ENCODE measurements at places on chromosomes 7 and 10.

DNA sequence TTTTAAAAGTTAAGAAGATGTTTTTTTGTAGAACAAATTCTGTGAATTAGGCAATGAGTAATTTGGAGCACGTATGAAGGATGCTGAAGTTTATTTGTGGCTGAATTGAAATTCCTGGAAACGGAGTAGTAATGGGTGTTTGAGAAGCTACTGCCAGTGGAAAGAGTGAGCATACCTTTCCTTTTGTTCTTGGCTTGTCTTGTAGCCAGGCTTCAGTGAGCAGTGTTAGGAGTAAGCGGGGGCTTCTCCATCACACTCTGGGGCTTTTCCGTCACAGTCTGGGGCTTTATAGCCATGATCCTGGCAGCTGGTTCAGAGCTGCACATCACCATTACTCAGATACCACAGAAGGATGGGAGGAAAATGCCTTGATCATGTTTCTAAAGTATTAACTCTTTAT lies 32.3 kb downstream of the GARS1 start:
- no peak for DNase-seq

DNA sequence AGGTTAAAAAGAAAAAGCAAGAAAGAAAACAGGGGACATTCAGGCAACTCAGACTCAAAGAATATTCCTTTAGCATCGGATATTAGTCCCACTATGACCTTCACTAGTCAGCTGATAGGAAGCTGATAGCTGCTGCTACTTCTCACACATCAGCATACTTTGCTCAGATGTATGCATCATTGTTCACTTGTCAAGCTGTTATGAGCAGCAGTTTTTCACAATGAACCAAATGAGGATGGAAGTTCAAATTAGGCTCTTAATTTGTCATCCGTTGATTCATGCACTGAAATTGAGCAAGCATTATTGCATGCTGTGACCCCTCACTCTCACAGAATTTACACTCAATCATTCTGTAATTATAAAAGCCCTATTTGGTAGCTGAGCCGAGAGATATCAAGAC lies 257.7 kb downstream of the SNX13 start:
- DNase-seq = no peak

- no peak for DNase-seq
Measured at GRCh38 chr10:79098596-79099015, 29.8 kb downstream of the ZMIZ1 start.

GRCh38 chr7:129948338-129948737 lies 4.4 kb downstream of the UBE2H start:
- DNase-seq = no peak

- no peak for DNase-seq
Measured at GRCh38 chr10:93703066-93703465, 674 bp upstream of the FRA10AC1 start.

DNA sequence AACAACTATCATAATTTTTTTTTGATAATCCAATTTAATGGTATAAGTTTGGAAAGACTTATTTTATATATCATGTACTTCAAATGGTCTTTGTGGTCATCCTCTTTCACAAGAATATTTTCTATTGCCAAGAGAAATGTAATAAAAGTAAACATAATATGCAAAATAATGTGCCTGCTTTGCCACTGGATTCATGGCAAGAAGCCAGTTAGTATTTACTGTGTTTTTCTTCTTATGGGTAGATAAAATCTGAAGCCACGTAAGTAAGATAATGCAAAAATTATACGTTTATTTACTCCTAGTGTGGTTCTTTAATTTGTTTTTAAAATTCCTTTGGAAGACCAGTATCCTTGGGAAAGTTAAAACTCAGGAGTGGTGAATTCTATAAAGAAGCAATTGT lies 258.5 kb downstream of the ARL4A start:
- no peak for DNase-seq

DNA sequence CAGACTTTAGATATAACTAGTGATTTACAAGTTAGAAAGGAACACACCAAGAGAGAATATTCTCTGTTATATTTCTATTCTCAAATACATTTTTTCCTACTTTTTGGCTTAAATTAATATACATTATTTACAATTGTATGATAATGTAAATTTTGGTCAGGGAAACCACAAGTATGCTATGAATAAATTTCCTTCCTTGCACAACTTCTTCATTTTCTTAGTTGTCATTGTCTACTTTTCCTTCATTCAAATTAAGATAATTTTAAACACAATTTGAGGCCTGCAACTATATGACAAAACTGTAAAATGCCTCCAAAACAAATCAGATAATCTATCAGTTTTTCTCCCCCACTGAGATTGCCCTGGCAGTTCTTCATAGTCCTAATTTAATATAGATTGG lies 131.3 kb downstream of the CDK14 start:
- no peak for DNase-seq

DNA sequence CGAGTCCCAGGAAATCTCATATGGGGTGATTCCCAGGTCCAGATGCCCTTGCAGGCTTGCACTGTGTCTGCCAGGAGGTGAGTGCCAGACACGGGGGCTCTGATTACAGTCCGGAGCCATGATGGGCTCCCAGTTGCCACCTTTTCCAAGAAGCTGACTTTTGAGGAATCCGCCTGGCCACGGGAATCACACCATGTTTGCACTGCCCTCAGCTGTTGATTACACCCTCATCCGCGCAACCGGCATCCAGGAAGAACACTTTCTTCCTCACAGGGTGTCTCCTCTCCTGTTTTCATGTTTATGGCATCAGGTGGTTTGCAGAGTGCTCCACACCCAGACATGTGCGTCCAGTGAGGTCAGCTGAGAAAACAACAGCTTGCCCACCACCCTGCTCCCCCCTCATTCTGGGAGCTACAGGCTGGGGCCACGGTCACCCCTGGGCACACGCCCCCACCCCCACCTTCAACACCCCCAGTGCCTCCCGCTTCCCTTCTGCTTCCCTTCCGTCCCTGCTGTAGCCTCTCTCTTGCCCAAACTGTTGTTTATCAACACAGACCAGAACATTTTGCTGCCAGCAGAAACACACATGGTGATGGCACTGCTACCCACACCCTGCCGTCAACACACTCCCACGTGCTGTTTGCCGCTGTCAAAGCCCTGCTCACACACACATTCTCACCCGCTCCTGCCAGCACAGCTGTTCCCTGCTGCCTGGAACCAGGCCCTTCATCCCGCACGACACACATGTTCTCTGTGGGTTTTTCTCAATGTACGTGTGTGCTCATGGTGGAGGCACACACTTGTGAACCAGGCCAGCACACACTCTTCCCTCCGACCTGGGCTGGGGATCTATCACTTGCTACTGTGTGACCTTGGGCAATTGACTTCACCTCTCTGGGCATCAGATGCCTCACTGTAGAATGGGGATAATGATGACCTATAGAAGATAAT lies 35.8 kb downstream of the DDIT4 start:
- no peak for DNase-seq

GRCh38 chr7:77328669-77329068 lies 87.5 kb downstream of the GSAP start:
- no peak for DNase-seq

DNA sequence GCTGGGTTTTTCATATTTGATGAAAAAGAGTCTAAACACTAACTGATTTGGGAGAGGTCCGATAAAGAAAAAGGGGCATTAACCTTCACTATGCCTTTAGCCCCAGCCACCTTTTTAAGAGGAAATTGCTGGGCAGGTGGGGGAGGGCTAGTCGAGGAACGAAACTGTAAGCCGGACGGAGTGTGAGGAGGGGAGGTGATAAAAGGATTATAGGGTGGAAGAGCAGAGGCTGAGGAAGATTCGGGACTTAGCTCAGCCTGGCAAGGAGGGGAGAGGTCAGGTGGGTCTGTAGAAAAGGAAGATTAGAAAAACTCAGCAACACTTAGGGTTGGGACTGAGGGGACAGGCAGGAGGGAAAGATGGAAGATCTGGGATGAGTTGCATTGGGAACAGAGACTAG lies 77.0 kb downstream of the TSPAN12 start:
- no peak for DNase-seq

- DNase-seq = no peak
Measured at GRCh38 chr7:2499181-2499580, 20.4 kb upstream of the LFNG start.

- DNase-seq = no peak
Measured at GRCh38 chr10:111075577-111076185, 1.1 kb upstream of the ADRA2A start.

- no peak for DNase-seq
Measured at GRCh38 chr7:4073750-4074149, 608.3 kb upstream of the FOXK1 start.

DNA sequence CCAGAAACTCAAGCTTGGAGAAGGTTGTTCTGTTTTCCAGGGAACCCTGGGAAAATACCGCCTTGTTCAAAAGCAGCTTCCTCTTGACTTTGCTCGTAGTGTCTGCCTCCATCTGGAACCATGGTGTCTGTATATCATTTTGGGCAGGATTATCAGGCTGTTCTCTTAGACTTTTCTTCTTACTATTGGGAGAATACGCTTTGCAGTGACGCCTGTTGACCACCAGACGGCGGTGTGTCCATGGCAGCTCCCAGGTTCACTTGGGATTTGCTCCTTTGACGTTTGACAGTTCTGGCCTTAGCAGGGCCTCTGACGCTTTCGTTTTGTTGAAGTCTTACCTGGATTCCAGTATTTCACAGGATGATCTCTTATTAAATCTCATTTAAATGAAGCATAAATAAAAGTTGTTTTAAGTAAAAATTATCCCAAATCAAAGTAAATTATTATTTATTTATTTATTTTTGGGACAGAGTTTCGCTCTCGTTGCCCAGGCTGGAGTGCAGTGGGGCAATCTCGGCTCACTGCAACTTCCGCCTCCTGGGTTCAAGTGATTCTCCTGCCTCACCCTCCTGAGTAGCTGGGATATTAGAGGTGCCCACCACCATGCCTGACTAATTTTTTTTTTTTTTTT lies 41.8 kb upstream of the GJD4 start:
- no peak for DNase-seq

DNA sequence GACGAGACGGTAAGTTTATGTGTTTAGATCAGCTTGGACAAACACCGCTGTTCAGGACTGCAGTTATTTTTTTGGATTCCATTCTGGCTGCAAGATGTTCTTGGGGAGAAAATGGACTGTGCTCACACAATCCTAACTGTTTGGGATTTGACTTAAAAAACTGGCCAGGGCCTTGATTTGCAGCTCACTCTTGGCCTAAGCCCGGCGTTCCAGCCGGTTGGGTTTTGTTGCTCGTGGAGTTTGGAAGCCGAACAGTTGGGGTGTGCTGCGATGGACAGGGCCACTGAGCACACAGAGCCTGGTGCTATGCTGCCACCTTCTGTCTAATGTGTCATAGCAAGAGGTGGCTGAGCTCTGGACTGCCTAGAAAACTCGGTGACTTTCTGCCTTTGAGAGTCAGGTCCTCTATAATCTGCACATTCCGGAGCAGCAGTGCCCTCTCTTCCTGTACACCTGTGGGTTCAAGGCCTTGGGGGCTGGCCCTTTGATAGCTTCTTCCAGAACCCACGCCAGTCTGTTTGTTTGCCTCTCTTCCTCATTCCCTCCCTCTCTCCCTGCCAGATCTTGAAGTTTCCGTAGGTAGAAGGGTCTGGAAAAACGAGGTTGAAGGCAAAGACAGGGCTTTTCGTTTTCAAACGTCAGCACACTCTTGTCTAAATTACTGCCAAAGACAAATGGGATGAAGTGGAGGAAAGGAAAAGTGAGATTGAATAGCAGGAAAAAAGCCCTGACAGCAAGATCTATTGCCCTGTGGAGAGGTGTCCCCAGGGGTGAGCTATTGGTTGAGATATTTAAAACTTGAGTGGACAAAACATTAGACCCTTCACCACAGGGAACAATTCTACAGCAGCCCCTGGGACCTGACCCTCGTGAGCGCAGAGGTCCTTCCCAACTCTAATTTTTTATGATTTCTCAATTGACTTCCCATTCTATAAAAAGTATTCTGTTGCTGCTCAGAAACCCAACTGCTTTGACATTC lies 167.5 kb upstream of the HABP2 start:
- no peak for DNase-seq

GRCh38 chr7:132872034-132872433 lies 209.9 kb downstream of the CHCHD3 start:
- no peak for DNase-seq

GRCh38 chr10:80702143-80702542 lies 164.4 kb downstream of the SH2D4B start:
- no peak for DNase-seq

DNA sequence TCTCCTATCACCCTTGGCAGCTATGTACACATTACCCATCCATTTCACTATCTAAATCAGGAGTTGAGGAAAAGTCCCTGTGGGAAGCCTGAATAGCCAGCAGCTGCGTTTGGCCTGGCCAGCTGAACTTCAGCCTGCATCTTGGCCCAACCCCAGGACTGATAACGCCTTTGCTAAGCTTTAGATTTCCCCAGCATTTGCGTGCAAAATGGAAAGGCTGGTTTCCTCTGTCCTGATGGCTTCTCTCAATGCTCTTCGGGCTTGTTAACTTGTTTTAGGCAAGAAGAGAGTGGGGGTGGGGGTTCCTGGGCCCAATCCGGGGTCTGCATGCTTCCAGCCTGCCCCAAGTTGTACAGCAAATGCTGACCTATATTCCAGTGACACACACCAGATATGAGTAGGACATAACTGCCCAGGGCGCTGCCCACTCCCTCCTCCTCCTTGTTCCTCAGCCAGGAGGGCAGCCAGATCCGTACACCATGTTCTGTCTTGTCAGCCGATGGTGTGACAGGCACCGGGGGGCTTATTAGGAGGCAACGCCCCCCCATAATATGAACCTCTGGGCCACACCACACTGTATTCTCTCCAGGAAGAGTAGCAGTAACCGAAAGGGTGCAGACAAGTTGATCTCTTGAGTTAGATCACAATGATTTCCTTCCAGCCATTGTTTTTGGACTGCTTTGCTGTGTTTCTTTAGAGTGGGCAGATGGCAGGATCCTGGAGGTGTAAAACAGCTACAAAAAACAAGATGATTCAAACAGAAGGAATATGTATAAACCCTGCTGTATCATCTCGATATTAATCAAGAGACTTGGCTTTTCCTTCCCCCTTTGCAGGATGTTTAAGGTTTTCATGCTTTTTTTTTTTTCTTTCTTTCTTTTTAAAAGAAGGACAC lies 339.0 kb downstream of the RNLS start:
- DNase-seq = no peak

- no peak for DNase-seq
Measured at GRCh38 chr10:110426294-110427181, 71.2 kb upstream of the DUSP5 start.

GRCh38 chr7:114917211-114917839 lies 4.6 kb upstream of the MDFIC start:
- no peak for DNase-seq

GRCh38 chr7:8213381-8213780 lies 48.6 kb downstream of the ICA1 start:
- no peak for DNase-seq

GRCh38 chr10:44511601-44512000 lies 126.7 kb upstream of the CXCL12 start:
- DNase-seq = no peak

- no peak for DNase-seq
Measured at GRCh38 chr10:43953672-43954071, 305.0 kb upstream of the ZNF32 start.

Data from activated naive CD4-positive, alpha-beta T cell (primary cell).